ENCODE measurements at places on chromosomes 16 and 17.

DNA sequence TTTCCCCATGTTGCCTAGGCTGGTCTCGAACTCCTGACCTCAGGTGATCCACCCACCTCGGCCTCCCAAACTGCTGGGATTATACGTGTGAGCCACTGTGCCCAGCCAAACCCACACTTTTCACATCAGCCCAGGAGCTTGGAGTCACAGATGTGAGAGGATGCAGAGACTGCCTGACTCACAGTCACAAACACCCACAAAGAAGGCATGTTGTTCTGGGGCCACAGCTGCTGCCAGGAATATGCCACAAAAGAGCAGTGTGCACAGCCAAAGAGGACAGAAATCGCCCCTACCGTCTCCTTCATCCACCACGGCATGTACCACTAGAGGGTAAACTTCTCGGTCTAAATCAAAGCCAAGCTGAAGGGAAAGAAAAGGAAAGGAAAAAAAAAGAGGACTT, 25.1 kb upstream of the FOXJ1 start:
- DNase-seq = no peak

DNA sequence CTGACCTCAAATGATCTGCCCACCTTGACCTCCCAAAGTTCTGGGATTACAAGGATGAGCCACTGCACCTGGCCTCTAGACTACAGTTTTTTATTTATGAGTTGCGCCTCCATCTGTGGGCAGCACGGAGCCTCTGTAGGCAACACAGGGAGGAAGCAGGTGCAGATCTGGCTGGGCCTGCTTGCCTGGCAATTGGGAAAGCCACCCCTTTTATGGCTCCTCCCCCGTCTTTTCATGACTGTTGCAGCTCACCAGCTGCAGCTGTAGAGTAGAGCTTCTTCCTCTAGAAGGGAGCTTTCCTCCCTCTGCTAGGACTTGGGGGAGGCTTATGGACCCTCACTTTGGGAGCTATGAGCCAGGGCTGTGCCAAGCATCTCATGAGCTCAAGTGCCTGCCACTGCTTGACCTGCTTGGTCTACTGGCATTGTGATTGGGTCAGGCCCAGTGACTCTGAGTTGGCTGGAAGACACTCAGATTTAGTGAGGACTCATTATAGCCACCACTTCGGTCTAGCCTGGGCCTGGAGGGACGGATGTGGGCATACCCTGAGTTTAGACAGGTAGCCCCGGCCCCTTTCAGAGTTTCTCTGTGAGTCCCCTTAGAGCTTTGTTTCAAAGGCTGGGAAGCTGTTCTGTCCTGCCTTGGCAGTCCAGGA, 6.9 kb upstream of the SLC7A6 start:
- peak; percentile 78 for DNase-seq

DNA sequence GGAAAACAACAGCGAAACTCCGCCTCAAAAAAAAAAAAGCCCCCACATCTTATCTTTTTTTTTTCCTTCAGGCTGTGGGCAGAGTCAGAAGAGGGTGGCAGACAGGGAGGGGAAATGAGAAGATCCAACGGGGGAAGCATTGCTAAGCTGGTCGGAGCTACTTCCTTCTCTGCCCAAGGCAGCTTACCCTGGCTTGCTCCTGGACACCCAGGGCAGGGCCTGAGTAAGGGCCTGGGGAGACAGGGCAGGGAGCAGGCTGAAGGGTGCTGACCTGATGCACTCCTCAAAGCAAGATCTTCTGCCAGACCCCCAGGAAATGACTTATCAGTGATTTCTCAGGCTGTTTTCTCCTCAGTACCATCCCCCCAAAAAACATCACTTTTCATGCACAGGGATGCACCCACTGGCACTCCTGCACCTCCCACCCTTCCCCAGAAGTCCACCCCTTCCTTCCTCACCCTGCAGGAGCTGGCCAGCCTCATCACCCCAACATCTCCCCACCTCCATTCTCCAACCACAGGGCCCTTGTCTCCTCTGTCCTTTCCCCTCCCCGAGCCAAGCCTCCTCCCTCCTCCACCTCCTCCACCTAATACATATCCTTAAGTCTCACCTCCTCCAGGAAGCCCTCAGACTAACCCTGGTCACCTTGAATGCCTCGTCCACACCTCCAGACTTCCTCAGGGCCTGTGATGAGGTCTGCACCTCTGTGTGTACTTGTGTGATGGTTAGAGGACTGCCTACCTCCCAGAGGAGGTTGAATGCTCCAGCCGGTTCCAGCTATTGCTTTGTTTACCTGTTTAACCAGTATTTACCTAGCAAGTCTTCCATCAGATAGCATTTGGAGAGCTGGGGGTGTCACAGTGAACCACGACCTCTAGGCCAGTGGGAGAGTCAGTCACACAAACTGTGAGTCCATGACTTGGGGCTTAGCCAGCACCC, 1.2 kb upstream of the HBA1 start:
- no peak for DNase-seq

- no peak for DNase-seq
Observed at GRCh38 chr16:24984903-24985675, 30.1 kb downstream of the ARHGAP17 start.

GRCh38 chr16:61098505-61098904, 937.7 kb downstream of the CDH8 start:
- no peak for DNase-seq

GRCh38 chr16:57700781-57701551, 6.4 kb downstream of the DRC7 start:
- no peak for DNase-seq

DNA sequence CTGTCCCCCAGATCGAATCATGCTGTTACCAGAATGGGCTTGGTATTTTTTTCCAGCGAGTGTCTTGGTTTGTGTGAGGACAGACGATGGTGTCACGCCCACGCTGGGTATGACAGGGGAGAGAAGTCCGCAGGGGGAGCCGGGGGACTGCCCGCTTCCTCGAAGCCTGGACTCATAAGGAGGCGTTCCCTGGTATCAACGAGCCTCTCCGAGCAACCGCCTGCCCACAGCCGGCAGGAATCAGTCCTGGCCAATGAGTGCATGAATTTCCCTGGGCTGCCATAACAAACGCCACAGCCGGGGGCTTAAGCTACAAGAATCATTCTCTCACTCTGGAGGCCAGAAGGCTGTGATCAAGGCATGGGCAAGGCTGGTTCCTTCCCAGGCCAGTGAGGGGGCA, 26.1 kb upstream of the JPH3 start:
- DNase-seq = no peak

GRCh38 chr16:4979736-4980660, 21.9 kb downstream of the SEC14L5 start:
- no peak for DNase-seq

- no peak for DNase-seq
Observed at GRCh38 chr16:11183035-11183812, 72.8 kb downstream of the SOCS1 start.

- peak; percentile 65 for DNase-seq
Observed at GRCh38 chr16:87380881-87381280, 2.7 kb downstream of the FBXO31 start.

DNA sequence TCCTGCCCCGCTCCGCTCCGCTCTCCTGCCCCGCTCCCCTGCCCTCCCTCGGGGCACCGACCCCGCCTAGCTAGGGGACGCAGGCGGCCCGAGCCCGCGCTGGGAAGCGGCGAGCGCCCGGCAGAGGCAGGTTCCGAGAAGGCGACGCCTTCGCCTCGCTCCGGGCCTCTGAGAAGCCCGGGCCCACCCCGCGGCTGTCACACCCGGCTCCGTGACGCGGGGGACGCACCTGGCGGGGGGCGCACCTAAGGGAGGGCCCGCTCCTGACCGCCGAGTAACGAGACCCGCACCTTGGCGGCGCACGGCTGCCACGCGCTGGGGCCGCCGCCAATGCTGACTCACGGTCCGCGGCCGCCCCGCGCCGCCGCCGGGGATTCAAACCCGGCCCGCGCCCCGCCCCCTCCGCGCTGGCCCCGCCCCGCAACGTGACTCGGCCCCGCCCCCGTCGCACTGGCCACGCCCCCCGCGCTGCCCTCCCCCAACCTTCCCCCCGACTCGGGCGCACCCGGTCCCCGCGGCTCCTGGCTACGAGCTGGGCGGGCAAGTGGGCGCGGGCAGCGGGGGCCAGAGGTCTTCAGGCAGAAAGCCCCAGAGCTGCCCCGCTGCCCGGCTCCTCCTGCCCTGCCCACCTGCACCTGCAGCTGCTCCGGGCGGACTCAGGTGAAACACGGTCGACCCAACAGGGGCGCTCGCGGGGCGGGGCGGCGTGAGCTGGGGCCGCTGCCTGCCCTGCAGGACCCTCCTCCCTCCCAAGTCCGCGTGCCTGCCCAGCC, 27.8 kb downstream of the GNPTG start:
- DNase-seq = peak; percentile 90

DNA sequence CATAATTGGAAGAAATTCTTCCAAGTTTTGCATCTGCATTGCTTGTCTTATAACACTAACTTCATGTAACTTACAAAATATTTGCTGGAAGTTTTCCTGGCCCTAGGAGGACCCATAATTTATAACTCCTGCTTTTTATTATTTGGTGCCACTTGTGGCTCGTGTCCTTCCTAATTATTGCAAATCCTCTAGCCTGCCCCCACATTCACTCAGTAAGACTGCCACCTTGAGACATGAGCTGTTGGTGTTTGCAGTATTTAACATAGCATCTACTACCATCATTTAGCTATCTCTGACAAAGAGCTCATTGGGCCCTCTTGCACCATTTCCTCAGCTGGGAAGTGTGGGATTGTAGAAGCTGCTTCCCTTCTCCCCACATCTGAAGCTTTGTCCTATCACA, 49.5 kb downstream of the FTO start:
- DNase-seq = no peak

- DNase-seq = peak; percentile 59
Observed at GRCh38 chr16:30166202-30166902, 17.1 kb upstream of the CORO1A start.

DNA sequence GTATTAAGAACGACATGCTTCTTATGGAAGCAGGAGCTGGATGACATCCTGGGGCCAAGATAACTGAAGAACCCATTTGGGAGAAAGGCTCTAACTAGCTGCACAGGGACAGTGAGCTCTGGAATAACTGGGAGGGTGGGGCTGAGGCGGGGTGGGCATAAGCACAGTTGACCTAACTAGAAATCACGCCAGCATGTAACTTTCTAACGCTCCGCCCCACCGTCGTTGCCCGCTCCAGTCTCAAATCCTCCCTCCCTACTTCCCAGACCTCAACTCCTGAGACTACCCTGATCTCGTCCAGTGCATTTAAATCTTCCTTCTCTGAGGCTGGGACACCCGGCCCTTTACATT, 436 bp downstream of the PHB1 start:
- DNase-seq = no peak

GRCh38 chr17:67944035-67944434, 52.2 kb downstream of the C17orf58 start:
- DNase-seq = no peak

DNA sequence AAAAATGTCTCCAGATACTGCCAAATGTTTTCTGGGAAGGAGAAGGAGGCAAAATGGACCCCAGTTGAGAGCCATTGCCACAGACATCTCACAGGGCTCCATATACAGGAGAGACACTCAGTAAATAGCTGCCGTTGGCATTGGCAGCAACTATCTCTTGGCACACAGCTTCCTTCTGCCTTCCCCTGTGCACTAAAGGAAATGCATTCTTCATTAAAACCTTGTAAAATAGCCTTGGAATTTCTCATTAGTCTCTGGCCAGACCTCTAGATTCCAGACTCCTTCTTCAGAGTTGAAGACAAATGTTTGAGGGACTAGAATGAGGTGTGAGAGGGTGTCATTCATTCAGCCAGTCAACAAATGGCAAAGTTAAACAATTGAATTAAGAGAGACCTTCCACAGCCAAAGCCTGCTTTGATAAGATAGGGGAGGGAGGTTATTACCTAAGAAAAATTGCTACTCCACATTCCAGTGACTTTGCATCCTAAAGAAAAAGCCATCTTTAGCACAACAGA, 223.9 kb upstream of the HS3ST3A1 start:
- DNase-seq = no peak

DNA sequence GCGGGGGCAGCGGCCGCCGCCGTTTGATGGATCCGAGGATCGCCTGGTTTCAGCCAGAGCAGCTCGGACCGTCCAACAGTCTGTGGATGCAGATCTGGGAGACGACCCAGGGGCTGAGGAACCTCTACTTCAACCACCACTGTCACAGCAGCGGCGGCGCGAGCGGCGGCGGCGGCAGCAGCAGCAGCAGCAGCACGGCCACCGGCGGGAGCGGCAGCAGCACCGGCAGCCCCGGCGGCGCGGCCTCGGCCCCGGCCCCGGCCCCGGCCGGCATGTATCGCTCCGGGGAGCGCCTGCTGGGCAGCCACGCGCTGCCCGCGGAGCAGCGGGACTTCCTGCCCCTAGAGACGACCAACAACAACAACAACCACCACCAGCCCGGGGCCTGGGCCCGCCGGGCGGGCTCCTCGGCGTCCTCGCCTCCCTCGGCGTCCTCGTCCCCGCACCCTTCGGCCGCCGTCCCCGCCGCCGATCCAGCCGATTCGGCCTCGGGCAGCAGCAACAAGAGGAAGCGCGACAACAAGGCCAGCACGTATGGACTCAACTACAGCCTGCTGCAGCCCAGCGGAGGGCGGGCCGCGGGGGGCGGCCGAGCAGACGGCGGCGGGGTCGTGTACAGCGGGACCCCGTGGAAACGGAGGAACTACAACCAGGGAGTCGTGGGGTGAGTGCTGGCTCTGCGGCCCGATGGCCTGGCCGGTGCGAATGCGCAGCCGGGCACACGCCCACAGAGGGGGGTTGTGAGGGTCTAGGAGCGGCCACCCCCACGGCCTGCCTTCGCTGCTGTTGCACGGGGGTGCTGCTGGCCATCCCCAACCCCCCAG, 702 bp downstream of the TENT4B start:
- DNase-seq = no peak

DNA sequence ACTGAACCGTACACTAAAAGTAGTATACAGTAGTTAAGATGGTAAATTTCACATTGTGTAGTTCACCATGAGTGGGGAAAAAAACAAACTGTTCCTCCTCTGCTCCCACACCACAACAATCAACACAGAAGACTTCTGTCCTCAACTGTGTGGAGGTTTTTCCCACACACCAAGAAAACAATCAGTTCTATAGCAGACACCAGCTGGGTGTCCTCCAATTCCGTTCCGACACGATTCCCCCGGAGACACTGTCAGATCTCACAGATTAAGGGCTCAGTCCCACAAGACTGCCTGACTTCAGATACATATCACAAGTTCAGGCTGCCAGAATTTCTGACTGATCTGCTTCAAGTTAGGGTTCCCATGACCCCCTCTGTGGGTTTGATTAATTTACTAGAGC, 31.8 kb downstream of the BBS2 start:
- DNase-seq = no peak

DNA sequence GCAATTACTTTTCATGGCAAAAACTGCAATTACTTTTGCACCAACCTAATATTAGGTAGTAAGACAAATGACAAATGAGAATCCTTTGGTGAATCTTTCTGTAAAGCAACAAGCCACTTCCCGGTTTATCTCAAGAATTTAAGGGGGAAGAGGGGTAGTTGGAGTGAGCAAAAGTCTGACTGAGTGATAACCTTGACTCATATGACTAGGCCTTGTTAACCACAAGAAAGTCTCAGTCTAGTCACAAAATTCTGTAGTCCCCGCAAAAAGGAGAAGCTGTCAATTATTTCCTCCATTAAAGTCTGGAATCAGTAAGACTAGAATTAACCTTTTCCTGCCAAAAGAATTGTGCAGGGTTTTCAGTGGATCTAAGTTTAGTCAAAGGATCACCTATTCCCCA, 72.2 kb upstream of the GNAO1 start:
- peak; percentile 31 for DNase-seq

GRCh38 chr16:8951447-8952280, 12.0 kb downstream of the USP7 start:
- DNase-seq = no peak

- no peak for DNase-seq
Observed at GRCh38 chr17:57918017-57918895, 37.0 kb downstream of the CUEDC1 start.
